NCI-H69 (cell line): ENCODE measurements at places on chromosomes 5 and 9.

GRCh38 chr5:150053713-150054392 is 32.5 kb downstream of the CSF1R start:
- DNase-seq = no peak

DNA sequence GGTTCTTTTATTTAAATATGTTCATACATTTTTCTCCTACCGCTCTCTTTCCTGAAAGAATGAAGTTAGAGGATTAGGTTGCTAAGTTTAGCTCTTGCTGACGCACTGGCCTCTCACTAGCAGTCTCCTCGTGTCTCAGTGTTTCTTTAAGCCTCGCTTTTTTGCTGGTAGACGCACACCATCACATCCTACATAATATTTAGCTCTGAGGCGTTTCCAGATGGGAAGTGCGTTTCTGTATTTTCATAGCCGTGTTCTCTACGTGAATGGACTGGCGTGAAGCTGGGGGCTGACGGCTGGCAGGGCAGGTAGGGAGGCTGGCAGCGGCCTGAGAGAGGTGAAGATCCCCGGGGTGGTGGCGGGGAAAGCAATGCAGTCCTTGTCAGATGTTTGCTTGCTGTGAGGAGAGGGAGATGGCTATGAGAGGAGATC is 79.2 kb upstream of the SPRY4 start:
- no peak for DNase-seq

- no peak for DNase-seq
Observed at GRCh38 chr5:149069711-149070110, 6.8 kb upstream of the SH3TC2 start.

- DNase-seq = peak; percentile 77
Observed at GRCh38 chr5:25516141-25516540, 871.4 kb upstream of the CDH10 start.

DNA sequence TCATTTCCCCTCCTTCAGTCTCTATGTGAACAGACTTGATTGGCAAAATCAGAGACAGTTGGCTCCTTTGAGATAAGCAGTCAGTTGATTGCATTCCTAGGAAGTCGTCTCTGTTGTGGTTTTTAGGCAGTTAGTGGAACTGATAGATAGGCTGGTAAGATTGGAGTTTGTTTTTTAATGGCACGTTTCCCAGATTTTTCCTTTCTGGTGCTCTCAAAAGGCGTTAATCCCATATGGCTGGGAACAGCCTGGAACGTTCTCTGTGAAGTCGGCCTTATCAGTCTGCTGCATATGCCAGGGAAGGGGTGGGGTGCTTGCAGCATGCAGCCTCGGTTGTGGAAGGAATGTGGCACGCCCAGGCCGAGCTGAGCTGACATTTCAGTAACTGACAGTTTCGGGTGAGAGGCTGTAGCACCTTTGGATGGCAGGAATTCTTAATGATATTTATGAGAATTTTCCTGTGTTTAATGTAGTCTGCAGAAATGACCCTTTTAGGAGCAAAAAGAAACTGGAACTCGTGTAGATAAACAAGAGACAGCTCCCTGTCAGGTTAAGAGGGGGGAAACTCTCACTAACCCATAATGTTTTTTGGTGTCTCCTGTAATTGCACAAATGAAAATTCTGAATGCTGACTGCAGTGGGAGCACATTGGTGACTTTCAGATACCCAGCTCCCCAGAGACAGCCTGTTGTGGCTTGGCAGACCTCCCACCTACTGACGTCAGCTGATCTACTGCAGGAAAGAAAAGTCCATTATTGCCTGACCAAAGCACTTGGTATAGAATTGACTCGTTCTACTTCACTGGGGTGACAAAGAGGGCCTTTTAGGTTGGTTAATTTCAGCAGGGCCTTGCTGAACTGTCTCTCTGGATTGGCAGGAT is 6.3 kb downstream of the SPTAN1 start:
- peak; percentile 73 for DNase-seq

GRCh38 chr5:16418471-16418922 is 47.1 kb downstream of the ZNF622 start:
- DNase-seq = peak; percentile 67

DNA sequence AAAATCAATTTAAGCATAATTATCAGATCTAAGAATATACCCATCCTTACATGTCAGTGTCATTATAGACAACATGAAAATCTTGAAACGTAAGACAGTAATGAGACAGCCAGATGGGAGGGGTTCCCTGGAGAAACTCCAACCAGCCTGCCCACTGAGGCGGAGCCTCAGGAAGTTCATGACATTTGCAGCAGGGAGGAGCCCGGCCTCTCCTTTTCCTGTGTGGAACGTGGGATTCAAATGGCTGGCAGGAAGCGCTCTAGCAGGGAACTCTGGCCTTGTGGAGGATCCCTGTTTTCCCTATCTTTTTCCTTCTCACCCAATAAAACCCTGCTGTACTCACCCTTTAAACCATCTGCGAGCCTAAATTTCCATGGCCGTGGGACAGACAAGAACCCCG is 176.6 kb upstream of the KCNN2 start:
- DNase-seq = peak; percentile 7

DNA sequence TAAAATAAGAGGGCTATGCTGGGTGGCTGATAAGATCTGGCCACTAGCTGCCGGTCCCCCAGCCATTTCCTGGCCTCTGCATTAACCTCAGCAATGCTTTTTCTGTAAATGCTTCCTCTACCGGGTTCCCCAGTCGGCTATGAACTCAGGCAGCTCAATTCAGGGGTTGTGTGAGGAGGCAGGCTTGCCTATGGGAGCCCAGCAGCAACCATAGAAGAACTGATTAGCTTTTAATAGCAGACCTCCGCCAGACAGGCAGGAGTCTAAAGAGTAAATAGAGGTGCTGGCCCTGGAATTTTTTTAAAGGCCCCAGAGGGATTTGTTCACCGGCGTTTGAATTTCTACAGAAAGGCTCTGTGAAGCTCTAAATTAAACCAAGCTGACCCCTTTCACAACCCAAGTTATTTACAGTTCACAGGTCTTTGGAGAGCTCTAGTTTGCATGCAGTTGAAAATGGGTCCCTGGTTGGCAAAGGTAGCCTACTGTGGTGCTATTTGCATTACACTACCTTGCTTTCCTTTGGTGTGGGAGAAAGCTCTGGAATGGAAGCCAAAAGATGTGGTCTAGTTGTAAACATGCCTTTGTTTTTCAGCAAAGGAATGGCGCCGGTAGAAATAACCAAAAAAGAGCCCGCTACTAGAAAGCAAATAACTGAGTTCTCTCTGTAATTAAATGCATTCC is 289.7 kb upstream of the SEMA6A start:
- peak; percentile 96 for DNase-seq

- no peak for DNase-seq
Observed at GRCh38 chr9:70147651-70148050, 104.0 kb downstream of the MAMDC2 start.
